Stimulated activated CD8-positive, alpha-beta memory T cell treated with anti-CD3 and anti-CD28 coated beads, Interleukin-2, amount 100 ng/mL, for 48 hours (primary cell): ENCODE measurements at places on chromosomes 13 and 19.

DNA sequence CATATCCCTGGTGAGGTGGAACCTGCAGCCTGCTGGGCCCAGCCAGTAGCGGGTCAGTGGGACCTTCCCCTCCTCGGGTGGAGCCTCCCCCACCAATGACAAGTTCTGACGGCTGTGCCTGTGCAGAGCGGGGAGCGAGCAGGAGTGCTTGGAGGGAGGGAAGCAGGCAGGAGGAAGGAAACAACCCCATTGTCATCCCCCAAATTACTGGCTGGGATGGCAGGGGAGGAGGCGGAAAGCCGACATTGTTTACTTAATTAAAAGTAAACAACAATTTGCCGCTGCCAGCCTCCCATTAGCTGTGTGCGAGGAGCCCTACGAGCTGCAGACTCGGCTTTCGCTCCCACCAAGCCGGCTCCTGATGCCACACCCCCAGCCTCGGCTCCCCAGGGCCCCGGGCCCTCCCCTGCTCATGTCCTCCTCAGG lies 45.5 kb downstream of the LYL1 start:
- no peak for DNase-seq

- no peak for DNase-seq
Observed at GRCh38 chr13:61765181-61765742, 349.6 kb upstream of the PCDH20 start.

GRCh38 chr13:85659493-85659892 lies 139.7 kb downstream of the SLITRK6 start:
- no peak for DNase-seq

DNA sequence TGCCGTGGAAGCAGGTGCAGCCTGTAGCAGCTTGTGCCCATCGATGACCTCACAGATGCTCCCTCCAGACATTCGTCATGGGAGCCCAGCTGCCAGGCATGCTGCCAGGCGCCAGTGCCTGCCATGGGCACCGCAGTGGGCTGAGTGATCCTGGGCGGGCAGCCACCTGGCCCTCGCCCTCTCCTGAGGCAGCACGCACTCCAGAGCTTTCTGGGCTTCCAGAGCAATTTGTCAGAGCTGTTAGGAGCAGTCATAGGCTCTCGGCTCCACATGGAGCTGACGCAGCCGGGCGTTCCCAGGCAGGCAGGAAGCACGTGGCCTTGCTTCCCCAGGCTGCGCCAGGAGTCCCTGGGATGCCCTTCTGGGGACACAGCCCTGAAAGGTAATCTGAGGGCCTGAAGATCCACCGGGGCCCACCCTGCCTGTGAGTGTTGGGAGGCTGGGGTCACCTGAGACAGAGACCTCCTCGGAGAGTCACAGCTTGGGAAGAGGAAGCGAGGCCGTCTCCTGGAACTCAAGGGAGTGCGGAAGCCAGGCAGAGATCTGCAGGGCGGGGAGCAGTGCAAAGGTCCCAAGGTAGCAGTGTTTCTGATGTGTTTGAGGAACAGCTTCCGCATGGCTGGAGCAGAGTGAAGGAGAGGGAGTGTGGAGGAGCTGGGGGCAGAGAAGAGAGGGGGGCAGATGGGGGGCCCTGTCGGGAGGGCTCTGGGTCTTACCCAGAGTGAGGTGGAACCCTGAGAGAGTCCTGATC lies 50.6 kb downstream of the DPF1 start:
- no peak for DNase-seq

- no peak for DNase-seq
Observed at GRCh38 chr13:75581874-75582640, 32.5 kb downstream of the UCHL3 start.

GRCh38 chr19:46206176-46206575 lies 23.4 kb upstream of the IGFL1 start:
- no peak for DNase-seq

GRCh38 chr19:53037101-53038097 lies 7.1 kb upstream of the ERVV-2 start:
- no peak for DNase-seq

DNA sequence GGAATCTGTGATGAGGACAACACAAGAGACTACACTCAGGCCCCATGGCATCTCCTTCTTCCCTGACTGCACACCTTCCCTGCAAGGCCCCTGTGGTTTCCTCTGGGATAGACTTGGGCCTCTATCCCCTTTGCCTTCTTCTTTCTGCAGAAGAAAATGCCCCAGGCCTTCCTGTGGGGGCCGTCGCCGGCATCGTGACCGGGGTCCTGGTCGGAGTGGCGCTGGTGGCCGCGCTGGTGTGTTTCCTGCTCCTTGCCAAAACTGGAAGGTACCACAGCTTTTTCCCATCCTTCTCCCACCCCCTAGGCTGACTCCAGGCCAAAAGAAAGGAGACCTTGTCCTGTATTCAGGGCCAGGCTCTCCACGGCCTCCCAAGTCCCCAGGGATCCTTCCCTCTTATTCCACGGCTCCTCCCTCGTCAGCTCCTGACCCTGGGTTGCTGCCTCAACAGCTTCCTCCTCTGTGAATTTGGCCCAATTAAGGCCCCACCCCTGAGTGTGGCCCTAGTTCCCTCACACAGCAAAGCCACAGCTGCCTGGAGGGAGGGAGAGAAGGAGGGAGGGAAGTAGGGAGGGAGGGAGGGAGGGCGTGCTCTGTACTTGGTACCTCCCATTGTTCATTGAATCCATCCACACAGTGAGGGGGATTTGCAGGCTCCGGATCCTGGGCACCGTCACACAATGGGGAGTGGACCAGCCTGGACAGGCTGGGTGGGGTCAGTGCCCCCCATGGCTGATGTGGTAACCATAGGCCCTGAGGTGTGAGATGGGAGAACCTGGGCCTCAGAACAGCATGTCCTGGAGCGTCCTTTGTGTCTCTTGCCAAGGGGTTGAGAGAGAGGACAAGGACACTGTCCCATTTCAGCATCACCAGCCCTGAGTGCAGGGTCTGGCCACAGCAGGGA lies 12.5 kb downstream of the CEACAM3 start:
- no peak for DNase-seq

DNA sequence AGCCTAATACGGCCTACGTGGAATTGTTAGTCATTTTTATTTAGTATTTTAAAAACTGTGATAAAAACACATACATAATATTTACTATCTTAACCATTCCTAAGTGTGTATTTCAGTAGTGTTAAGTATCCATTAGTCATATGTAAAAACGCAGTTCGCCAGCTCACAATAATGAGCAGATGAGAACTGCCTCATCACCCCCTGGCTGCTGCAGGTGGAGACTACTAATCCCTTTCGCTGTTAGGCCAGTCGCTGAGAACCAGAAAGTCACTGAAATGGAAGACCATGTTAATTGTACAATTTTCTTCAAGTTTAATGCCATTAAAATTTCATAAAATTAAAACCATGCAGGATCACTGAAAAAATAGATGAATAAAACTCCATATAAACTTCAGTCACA lies 1.6 kb downstream of the ESD start:
- no peak for DNase-seq

DNA sequence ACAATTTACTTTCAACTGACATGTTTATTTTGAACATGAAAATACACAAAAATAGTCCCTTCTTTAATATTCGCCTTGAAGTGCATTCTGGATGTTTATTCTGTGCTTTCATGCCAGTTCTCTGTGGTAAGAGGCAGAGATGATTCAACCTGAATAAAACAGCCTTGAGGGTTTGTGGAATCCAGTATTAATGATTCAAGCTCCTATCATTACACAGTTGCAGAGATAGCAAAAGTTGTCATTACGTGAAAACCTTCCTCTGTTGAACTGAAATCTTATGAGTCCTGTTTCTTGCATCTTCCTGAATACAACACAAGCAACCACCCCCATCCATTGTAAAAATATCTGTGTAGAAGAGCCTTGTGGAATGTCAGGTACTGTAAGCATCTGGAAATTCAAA lies 142.3 kb upstream of the HTR2A start:
- DNase-seq, result no peak

DNA sequence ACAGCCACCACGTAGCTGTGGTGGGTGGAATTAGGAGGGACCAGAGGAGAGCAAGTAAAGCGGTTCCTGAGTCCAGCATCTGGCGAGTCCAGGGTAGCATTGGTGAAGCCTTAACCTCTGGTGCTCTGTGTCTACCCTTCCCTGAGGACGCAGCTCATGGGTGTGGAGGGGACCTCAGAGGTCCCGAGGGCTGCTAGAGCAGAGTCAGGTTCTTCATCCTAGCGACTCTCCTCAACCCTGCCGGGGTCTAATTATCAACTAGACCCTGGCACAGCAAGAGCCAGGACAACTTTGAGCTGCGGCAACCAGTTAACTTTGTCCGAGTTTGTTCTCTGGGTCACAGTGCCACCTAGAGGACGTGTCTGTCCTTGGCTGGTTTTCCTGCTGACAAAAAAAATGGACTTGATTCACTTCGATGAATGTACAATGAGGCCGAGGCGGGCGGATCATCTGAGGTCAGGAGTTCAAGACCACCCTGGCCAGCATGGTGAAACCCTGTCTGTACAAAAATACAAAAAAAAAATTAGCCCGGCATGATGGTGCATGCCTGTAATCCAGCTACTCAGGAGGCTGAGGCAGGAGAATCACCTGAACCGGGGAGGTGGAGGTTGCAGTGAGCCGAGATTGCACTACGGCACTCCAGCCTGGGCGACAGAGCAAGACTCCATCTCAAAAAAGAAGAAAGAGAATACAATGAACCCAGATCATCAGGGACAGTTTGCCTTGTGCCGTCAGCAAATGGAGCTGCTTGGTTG lies 25.0 kb downstream of the TSSK6 start:
- peak; percentile 69 for DNase-seq

DNA sequence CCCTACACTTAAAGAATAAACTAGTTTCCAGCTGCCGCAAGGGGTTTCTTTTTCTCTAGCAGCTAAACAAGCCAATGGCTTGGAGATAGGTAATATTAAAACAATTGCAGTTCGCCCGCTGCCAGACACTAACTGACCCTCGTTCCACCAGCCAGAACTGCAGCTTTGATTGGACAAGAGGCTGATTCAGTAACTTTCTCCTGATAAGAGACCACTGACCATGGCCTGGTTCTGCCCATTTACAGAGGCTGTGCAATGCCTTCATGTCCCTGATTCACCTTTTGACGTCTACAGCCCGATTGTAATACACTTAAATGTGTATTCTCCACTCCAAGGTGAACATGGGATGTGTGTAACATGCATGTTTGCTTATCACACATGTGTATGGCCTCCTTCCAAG lies 12.8 kb upstream of the C19orf12 start:
- DNase-seq, result no peak

GRCh38 chr13:113145496-113145895 lies 13.0 kb upstream of the PROZ start:
- no peak for DNase-seq

DNA sequence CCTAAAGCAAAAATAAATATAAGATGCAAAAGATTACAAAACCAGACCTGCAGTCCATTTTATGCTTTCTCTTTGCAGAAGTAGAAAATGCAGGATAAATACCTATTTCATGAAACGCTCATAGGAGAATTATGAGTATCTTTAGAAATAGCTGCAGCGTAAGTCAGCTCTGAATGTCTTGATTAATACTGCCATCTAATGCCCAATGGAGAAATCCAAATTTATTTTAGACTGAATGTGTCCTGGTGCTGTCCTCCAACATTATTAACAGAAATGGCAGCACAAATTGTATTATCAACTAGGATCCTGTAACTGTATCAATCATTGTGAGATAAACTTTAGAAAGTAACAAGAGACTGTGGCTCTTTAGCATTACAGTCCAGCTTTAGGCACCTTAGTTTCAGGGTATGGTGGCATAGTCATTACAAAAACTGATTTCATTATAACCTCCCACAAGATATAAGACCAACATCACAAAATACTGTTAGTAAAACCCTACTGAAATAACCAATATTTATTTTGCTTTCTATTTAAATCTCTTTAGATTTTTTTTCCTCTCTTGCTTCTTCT lies 162.1 kb upstream of the MIR17HG start:
- DNase-seq, result no peak

GRCh38 chr19:14516746-14517438 lies 1.3 kb downstream of the DNAJB1 start:
- no peak for DNase-seq

GRCh38 chr13:76330761-76331160 lies 555.4 kb downstream of the KCTD12 start:
- no peak for DNase-seq

GRCh38 chr19:2116507-2116906 lies 19.8 kb downstream of the IZUMO4 start:
- no peak for DNase-seq
